ENCODE measurements at places on chromosomes 16 and 17. TPM values are rescaled to one million over a fixed set of nuclear protein-coding genes. Genes with fewer than 3 reads are reported as not detected.

The SPIRE2 gene
- total RNA-seq: 3.2 TPM

DNA sequence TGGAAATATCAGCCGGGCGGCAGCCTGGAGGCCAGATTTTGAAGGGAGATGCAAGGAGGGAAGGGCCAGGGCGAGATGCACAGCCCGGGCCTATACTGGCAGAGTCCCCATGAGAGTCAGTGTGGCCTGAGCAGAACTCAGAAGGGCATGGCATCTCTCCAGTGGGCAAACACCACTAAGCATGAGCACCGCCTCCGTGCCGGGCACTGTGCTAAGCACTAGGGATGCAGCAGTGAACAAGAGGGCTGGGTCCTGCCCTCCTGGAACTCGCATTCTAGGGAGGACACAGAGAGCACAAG lies 33.5 kb downstream of the TK2 start:
- H3K4me3 ChIP-seq: no peak overlapping the region
- H3K36me3 ChIP-seq: peaks cover 9% of the 10 kb centered on the region
- H3K4me1 ChIP-seq: peaks cover 72% of the 10 kb centered on the region
- H3K27me3 ChIP-seq: no peaks in the 10 kb centered on the region

DNA sequence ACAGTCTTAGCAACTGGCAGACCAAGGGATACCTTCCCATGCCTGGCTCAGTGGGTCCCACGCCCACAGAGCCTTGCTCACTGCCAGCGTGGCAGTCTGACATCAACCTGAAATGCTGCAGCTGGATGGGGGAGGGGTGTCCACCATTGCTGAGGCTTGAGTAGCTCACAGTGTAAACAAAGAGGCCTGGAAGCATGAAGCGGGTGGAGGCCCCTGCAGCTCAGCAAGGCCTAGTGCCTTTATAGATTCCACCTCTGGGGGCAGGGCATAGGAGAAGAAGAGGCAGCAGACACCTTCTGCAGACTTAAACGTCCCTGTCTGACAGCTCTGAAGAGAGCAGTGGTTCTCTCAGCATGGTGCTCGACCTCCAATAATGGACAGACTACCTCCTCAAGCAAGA lies 263.2 kb downstream of the KIF2B start:
- peak; percentile 30 for DNase-seq
- H3K27ac ChIP-seq: no peak overlapping the region
- no peaks in the 10 kb centered on the region for H3K4me1 ChIP-seq
- no peaks in the 10 kb centered on the region for H3K36me3 ChIP-seq

DNA sequence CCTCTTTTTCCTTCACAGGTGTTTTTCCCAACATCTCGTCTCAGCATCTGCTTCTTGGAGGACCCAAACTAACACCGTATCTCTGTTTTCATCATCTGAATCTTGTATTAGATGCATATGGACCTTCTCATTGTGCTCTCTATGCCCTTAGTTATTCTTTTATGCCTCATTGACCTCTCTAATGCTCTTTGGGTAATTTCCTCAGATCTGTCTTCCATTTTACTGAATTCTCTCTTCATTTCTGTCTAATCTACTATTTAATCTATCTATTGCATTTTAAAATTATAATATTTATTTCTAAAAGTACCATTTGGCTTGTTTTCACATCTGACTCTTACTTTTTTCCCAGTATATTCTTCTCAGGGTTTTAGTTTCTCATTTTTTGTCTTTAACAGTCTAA lies 81.1 kb downstream of the PITPNC1 start:
- H3K4me3 ChIP-seq: no peak overlapping the region
- peaks cover 2% of the 10 kb centered on the region for H3K4me1 ChIP-seq
- no peak overlapping the region for H3K27ac ChIP-seq
- H3K27me3 ChIP-seq: peaks cover 1% of the 10 kb centered on the region

DNA sequence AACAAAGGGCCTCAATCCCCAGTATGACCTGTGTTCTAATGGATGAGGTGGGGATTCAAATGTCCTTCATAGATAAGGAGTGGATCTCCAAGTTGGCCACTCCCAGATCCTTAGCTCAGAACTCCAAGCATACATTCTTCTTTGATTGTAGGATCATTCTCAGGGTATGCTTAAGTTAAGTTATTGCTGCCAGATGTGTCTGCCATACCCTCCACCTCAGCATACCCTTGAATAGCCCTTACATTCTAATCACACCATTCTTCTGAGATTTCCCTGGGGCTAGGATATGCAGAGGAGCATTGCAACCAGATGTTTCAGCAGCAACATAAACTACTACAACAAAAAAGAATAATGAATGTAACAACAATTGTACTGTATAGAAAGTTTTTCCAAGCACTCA lies 1.6 kb upstream of the KRTAP2-4 start:
- no peaks in the 10 kb centered on the region for H3K27me3 ChIP-seq
- no peak overlapping the region for H3K27ac ChIP-seq
- H3K4me1 ChIP-seq: peaks cover 24% of the 10 kb centered on the region
- DNase-seq: no peak
- H3K4me3 ChIP-seq: no peak overlapping the region

DNA sequence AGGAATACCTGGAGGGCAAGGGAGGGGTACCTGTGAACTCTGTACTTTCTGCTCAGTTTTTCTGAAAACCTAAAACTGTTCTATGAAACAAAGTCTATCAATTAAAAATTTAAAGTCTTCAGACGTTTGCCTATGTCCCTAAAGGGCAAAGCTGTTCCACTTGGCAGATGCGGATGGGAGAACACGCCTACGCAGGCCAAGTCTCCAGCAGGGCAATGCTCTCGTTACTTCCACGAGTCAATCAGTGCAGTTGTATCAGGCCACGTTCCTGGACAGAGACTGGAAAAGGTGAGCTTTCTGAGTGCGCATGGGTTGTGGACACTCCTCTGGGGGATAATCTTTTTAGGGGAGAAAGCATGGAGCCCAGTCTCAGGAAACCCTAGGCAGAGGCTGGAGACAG lies 86.6 kb downstream of the NXN start:
- H3K27me3 ChIP-seq: no peaks in the 10 kb centered on the region
- no peaks in the 10 kb centered on the region for H3K36me3 ChIP-seq
- no peak overlapping the region for H3K27ac ChIP-seq
- H3K4me3 ChIP-seq: no peak overlapping the region
- peaks cover 38% of the 10 kb centered on the region for H3K4me1 ChIP-seq

- H3K4me1 ChIP-seq: peaks cover 15% of the 10 kb centered on the region
- H3K4me3 ChIP-seq: no peak overlapping the region
- no peak for DNase-seq
- H3K36me3 ChIP-seq: no peaks in the 10 kb centered on the region
Measured at GRCh38 chr17:76492123-76492988, 8.9 kb downstream of the RHBDF2 start.

The CA5A gene
- total RNA-seq: not detected

The HCRT gene
- total RNA-seq: not detected

The ZNF385C gene
- 0.07 TPM for total RNA-seq

The MMP2 gene
- total RNA-seq: 216 TPM

DNA sequence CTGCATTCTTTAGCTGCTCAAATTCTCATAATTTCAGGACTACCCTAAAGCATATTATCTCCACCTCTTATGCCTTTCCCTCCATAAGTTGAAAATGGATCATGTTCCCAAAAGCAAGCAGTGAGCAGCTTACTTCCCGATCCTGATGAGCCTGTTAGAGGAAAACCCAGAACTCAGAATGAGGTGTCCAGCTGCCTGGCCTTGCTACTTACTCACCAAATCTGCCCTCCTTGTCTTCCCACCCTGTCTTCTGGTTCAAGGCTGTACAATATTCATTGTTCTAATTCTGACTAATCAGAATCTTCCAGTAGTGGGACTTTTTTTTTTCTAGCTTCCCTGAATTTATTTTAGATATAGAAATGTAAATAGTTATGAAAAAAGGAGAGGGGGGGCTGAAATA lies 10.8 kb downstream of the LYRM1 start:
- H3K27me3 ChIP-seq: no peaks in the 10 kb centered on the region
- peaks cover 64% of the 10 kb centered on the region for H3K4me1 ChIP-seq
- peak overlapping the region; percentile 98 for H3K27ac ChIP-seq
- peaks cover 1% of the 10 kb centered on the region for H3K36me3 ChIP-seq
- peak overlapping the region; percentile 50 for H3K4me3 ChIP-seq

The MAPK7 gene
- total RNA-seq: 53.6 TPM

GRCh38 chr16:62816971-62817519 lies 780.8 kb upstream of the CDH8 start:
- H3K27me3 ChIP-seq: no peaks in the 10 kb centered on the region
- H3K36me3 ChIP-seq: no peaks in the 10 kb centered on the region
- no peak overlapping the region for H3K27ac ChIP-seq
- H3K4me3 ChIP-seq: no peak overlapping the region
- DNase-seq: no peak
- H3K4me1 ChIP-seq: no peaks in the 10 kb centered on the region

DNA sequence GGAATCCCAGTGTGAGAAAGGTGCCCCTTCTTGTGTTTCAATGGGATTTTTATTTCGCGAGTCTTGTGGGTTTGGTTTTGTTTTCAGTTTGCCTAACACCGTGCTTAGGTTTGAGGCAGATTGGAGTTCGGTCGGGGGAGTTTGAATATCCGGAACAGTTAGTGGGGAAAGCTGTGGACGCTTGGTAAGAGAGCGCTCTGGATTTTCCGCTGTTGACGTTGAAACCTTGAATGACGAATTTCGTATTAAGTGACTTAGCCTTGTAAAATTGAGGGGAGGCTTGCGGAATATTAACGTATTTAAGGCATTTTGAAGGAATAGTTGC lies 567 bp downstream of the UBB start:
- DNase-seq: no peak
- H3K4me1 ChIP-seq: peaks cover 34% of the 10 kb centered on the region
- H3K4me3 ChIP-seq: peak overlapping the region; percentile 97
- H3K27ac ChIP-seq: peak overlapping the region; percentile 99
- H3K27me3 ChIP-seq: no peaks in the 10 kb centered on the region

The CCL17 gene
- not detected for total RNA-seq

The TOX3 gene
- total RNA-seq: not detected

DNA sequence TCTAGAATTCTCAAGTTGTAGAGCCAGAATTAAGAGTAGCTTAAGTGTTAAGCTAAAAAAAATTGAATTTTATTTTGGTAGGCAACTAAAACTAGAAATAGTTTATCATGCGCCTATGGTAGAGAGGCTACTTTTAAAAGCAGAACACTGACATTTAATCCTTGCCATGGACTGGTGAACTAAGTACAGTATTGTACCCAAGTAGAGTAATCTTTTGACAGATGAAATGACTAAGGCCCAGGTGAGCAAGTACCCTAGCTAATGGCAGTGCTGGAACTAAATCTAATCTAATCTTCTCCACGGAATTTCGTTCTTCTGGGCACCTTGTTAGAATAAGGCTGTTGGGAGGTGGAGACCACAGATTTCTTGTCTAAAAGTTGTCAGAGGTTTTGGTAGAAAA lies 11.8 kb downstream of the RBL2 start:
- H3K27me3 ChIP-seq: no peaks in the 10 kb centered on the region
- H3K27ac ChIP-seq: no peak overlapping the region
- peaks cover 8% of the 10 kb centered on the region for H3K36me3 ChIP-seq

The TBX21 gene
- total RNA-seq: not detected

GRCh38 chr17:40463122-40463550 lies 19.9 kb downstream of the IGFBP4 start:
- no peaks in the 10 kb centered on the region for H3K36me3 ChIP-seq
- H3K4me1 ChIP-seq: peaks cover 34% of the 10 kb centered on the region
- DNase-seq: no peak
- H3K27me3 ChIP-seq: no peaks in the 10 kb centered on the region
- H3K27ac ChIP-seq: peak overlapping the region; percentile 49

GRCh38 chr16:21159281-21159951 lies 942 bp downstream of the LDAF1 start:
- no peak for DNase-seq
- H3K4me3 ChIP-seq: peak overlapping the region; percentile 83
- no peaks in the 10 kb centered on the region for H3K27me3 ChIP-seq
- H3K36me3 ChIP-seq: peaks cover 15% of the 10 kb centered on the region
- peak overlapping the region; percentile 77 for H3K27ac ChIP-seq

The CCDC200 gene
- not detected for total RNA-seq

GRCh38 chr16:84277244-84277823 lies 17.3 kb upstream of the WFDC1 start:
- no peaks in the 10 kb centered on the region for H3K4me1 ChIP-seq
- H3K27ac ChIP-seq: no peak overlapping the region
- DNase-seq: peak; percentile 27

DNA sequence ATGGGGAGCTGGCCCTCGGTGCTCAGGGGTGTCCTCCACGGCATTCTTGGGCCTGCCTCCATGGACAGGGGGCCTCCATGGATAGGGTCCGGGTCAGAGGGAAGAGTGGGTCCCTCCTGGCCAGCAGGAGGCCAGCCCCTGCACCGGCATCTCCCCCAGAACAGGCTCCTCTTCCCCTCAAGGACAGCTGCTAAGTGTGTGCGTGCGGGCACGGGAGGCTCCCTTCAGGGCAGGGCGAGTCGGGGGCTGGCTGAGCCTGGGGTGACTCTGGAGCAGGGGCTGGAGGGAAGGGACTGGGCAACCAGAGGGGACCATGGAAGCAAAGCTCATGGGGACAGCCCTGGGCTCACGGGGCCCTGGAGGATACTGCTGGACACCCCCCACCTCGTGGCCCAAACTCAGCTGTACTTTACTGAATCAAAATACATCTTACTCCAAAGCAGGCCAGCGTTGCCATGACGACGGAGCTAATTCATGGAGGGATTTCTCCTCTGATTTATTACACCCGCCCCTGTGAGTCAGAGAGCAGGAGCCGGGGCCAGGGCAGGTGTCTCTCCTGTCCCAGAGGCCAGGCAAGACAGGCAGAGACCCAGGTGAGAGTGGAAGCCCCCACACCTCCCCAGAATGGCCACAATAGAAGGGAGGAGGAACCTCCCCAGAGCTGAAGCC lies 2.1 kb downstream of the CASKIN1 start:
- H3K4me3 ChIP-seq: no peak overlapping the region
- no peaks in the 10 kb centered on the region for H3K36me3 ChIP-seq
- no peak for DNase-seq
- peaks cover 4% of the 10 kb centered on the region for H3K4me1 ChIP-seq
- peaks cover 7% of the 10 kb centered on the region for H3K27me3 ChIP-seq

DNA sequence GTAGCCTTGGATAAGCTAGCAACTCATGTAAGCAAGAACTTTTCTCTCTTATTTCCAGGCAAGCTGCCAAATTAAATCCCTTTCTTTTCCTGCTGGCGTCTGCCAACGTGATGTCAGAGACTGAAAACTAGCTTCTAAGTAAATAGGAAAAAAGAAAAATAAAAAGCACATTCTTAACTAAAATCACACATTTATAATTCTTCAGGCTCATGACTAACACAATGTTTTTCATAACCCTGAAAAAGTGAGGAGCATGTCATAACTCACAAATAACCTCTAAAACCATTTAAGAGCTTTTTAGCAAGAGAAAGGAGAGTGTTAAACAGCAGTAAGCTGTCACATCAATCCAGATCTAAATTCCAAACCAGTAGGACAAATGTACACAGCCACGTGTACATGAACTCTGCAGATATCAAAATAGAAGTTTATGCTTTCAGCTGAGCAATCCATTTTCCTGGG lies 110.0 kb downstream of the N4BP1 start:
- no peaks in the 10 kb centered on the region for H3K27me3 ChIP-seq
- peaks cover 67% of the 10 kb centered on the region for H3K4me1 ChIP-seq
- peak overlapping the region; percentile 88 for H3K27ac ChIP-seq
- peaks cover 2% of the 10 kb centered on the region for H3K36me3 ChIP-seq

- no peak overlapping the region for H3K27ac ChIP-seq
- H3K4me1 ChIP-seq: no peaks in the 10 kb centered on the region
- H3K36me3 ChIP-seq: no peaks in the 10 kb centered on the region
- no peak for DNase-seq
- peaks cover 4% of the 10 kb centered on the region for H3K27me3 ChIP-seq
Measured at GRCh38 chr17:6940186-6940649, 55.6 kb upstream of the ALOX12 start.

The TPSB2 gene
- total RNA-seq: not detected

Measured in chondrocyte (in vitro differentiated cells).